ENCODE measurements at places on chromosomes 3 and 15.

DNA sequence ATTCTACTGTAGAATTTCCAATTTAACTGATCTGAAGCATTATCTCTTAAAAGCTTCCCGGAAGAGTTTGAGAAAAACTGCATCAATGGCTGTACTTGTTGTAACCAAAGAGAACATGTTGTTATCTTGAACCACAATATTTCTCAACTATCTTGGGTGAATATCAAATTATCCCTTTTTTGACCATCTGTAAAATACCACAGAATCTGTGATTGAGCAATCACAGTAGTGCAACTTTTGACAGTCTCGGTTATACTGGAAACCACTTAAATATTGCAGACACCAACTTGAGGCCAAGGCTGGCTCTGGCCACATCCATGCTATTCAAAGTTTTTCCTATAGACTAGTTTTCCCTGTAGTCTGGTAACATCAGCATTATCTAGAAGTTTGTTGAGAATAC is 842.8 kb upstream of the EPHA6 start:
- DNase-seq = no peak

GRCh38 chr3:2535206-2535605 is 436.5 kb downstream of the CNTN4 start:
- DNase-seq = no peak

DNA sequence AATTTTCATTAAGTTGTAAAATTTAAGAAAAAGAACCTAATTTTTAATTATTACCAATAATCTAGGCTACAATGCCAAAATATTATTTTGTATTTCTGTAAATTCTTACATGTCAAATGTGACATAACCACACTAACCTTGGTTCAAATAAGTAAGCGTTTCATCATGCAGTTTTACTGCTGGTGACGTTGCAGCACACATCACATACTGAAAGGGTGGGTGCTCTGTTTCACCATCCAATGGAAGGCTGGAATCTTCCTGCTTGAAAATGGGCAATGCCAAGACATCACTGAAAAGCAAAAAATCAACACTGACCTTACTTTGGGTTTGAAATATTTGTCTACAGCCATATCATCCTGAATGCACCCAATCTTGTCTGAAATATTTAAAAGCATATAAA is 14.8 kb downstream of the UBP1 start:
- no peak for DNase-seq

DNA sequence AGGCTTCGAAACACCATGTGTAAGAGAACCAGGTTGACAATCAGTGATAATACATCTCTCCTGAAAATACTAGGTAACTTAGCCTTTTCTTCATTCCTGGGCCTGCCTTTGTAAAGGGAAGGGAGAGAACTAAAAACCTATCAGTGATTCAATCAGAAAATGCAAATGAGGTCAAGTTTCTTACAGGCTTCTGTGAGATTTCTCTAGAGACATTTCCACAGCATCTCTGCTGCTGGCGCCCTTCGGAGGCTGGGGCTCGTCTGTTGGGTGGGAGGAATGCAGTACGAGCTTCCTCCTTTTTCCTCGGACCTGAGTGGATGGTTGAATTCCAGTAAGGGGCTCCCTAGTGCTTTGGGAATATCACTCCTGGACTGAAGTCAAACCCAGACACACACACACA is 340.4 kb upstream of the ICE2 start:
- no peak for DNase-seq

GRCh38 chr15:99062226-99062625 is 42.7 kb upstream of the SYNM start:
- no peak for DNase-seq

DNA sequence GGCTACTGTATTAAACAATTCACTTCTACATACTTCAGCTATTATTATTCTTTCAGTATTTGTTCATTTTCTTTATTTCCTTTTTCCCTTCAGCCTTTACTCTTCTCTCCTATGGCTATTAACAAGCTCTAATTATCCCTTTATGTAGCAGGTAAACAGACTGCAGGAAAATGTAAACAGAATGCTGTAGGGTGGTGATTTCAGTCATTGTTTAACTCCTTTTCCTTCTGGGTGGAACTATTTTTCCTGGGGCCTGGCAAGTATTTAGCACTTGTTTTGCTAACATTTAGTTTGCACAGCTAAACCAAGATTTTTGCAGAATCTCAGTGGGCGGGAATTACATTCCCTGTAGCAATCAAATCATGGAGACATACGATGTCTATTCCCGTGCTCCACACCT is 14.4 kb downstream of the RARB start:
- DNase-seq = no peak

- no peak for DNase-seq
Measured at GRCh38 chr3:59796456-59796855, 746.6 kb upstream of the CFAP20DC start.

- DNase-seq = no peak
Measured at GRCh38 chr3:12439161-12439940, 44.9 kb upstream of the TSEN2 start.

DNA sequence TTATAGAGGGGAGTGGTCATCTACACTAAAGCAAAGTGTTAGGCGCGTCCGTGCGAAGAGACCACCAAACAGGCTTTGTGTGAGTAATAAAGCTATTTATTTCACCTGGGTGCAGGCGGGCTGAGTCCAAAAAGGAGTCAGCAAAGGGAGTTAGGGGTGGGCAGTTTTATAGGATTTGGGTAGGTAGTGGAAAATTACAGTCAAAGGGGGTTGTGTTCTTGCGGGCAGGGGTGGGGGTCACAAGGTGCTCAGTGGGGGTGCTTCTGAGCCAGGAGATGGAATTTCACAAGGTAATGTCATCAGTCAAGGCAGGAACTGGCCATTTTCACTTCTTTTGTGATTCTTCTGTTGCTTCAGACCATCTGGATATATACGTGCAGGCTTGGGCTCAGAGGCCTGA is 47.1 kb downstream of the OIP5 start:
- no peak for DNase-seq

DNA sequence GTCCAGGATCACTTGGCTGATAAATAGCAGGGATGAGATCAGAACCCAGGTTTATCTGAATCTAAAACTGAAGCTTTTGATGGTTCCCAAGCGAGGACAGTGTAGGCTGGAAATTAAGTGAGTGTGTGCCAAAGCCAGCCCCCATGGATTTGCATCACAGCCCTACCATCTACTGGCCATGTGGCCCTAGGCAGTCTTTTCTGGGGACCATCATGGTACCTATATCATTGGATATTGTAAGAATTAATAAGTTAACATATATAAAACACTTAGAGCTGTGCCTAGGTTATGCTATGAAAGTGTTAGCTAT is 32.8 kb upstream of the SSR3 start:
- DNase-seq = no peak

GRCh38 chr3:130260918-130261317 is 84.6 kb upstream of the COL6A5 start:
- no peak for DNase-seq

- peak; percentile 85 for DNase-seq
Measured at GRCh38 chr3:137264071-137264820, 306.5 kb downstream of the IL20RB start.

GRCh38 chr3:149560001-149560400 is 85.5 kb downstream of the TM4SF4 start:
- no peak for DNase-seq

GRCh38 chr3:71704915-71705314 is 20.3 kb downstream of the EIF4E3 start:
- DNase-seq = no peak

DNA sequence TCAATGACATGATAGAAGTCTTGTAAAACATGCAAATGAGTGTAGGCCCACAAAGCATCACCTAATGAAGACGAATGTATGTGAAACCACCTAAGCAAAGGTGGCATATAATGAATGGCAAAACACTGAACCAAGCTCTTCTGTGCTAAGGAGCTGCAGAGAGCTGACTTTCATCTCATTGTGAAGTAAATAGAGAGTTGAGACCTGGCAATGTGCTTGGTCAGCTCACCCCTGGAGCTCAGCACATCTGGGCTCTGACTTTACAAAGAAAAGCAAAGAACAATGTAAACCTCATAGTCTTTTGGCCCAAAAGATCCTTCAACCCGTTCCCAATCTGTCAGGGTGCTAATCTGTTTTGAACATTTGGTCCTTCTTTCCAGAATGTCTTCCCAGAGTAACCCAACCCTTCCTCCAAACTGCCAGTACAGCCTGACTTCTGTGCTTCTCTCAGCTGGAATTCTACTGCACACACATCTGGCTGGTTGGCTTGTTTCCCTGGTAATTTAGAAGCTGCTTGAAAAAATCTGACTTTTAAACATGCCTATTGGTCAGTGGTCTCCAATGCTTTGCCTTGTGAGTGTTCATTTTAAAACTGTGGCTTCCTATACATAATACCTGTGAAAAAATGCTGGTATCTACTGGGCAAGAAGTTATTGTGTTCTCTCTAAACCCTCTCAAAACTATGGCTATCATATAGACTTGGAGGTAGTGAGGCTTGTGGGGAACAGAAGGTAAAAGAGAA is 101.7 kb downstream of the CD200R1L start:
- DNase-seq = peak; percentile 76

GRCh38 chr15:43878446-43878845 is 51.6 kb downstream of the WDR76 start:
- no peak for DNase-seq

DNA sequence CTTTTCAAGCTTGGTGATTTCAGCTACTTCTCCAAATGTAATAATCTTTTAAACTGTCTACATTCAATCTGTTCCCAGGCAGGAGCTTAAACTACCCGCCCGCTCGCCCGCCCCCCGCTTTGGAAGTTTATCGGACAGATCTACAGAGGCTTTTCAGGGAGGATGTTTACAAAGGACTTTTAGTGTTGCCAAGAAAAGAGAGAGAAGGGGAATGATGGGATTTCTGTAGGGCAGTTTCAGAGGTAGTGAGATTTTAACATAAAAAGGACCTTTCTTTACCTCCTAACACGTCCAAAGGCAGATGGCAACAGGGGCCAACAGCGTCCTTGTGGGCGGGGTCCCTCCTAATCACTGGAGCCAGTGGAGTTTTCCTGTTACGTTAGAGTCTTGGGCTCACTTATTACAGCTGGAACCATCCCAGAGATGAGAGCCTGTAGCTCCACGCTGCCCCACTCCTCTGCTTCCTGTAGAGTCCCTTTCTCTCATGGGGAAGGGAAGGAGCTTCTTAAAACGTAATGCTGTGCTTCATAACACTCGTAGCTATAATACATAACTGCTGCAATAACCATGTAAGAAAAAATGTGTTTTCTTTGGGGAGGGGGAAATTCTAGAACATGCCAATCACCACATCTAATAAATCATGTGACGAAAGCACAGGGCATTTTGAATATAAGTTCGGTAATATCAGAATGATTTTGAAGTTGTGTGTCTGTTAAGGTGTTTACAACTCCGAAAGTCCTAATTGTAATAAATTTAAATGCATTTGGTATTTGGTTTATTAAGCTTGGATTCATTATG is 30.9 kb downstream of the HES1 start:
- DNase-seq = peak; percentile 45

DNA sequence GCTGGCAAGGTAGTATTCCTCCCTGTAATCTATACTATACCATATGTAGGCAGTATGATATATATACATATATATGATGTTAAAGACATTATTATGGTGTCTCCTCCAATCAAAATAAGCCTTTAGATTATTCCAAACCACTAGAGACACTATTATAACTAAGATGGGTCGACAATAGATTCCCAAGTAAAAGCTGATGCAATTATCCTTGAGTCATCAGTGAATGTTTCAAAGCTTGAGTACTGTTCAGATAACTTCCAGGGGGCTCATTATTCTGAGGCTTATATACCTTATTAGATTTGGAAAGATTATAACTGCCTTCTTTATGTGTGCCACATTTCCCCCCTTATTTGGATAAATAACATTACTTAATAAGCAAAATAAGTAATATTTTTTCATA is 11.9 kb upstream of the C3orf38 start:
- DNase-seq = no peak

DNA sequence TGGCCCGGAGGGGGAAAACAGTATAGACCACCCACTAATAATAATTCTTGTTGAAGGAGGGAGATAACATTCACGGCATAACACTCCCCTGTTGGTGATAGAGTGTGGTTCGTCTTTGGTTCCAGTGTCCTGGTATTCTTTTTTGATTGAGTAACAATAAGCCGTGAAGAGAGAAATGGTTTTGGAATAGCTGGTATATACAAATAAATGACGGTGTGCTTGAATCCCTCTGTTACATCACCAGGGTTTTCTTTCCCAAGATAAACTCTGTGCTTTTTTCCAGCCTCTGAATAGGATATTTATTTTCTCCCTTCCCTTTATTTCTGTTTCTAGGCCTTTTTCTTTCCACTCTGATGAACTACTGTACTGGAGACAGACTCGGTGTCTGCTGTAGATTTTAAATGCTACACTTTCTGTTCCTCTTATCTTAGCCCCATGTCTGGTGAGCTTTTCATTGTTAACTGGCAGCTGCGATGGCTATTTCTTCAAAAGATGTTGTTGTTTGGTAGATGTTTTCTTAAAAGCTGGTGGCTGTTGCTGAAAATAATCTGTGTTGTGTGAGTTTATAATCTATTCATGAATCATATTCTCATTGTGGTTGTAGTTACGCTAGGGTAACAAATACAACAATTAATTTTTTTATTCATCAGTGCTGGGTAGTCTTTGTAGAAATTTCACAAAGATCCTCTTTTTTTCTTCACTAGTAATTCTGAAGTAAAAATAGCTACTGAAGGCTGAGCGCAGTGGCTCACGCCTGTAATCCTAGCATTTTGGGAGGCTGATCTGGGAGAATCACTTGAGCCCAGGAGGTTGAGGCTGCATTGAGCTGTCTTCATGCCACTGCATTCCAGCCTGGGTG is 15.5 kb upstream of the SCAANT1 start:
- DNase-seq = no peak

DNA sequence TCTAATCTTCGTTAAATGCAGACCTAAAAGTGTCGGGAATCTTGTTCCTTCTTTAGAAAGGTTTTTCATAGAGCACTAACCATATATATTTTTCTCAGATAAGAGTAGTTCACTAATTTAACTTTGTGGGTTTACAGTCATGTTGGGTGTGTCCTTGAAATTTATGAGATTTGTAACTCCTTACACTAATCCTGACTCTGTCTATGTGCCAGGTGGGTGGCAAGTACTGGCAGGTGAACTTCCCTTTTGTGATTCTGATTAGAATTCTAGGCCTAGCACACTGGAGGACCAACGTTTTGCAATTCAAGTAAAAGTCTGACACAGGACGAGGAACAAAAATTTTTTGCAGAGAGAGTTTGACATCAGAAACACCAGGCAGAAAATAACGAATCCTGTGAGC is 220.1 kb downstream of the P3H2 start:
- no peak for DNase-seq

- no peak for DNase-seq
Measured at GRCh38 chr3:126109880-126110235, 25.9 kb upstream of the SLC41A3 start.

GRCh38 chr3:7709376-7710082 is 792.1 kb upstream of the LMCD1 start:
- no peak for DNase-seq

All from left hindlimb (tissue), 1 donor.